Urinary bladder (tissue), 4 donors: ENCODE measurements at places on chromosomes 5 and 9. TPM values are rescaled to one million over a fixed set of nuclear protein-coding genes. Genes with fewer than 3 reads are reported as not detected.

VPS13A gene
- polyA plus RNA-seq = 8.4 TPM

FRMD3 gene
- 4.8 TPM for polyA plus RNA-seq

DMRT3 gene
- polyA plus RNA-seq = 0.09 TPM

CTXN3 gene
- 0.06 TPM for polyA plus RNA-seq

NUTM2G gene
- not detected for polyA plus RNA-seq

APBA1 gene
- 7.1 TPM for polyA plus RNA-seq

- no peak for DNase-seq
Measured at GRCh38 chr5:36178524-36178890, 26.6 kb downstream of the SKP2 start.

GRCh38 chr5:180790020-180790419 is 12.6 kb downstream of the MGAT1 start:
- DNase-seq = no peak

- DNase-seq = no peak
Measured at GRCh38 chr5:119361594-119362125, 5.8 kb downstream of the TNFAIP8 start.

GRCh38 chr9:91776409-91777291 is 173.4 kb downstream of the ROR2 start:
- DNase-seq = no peak

DNA sequence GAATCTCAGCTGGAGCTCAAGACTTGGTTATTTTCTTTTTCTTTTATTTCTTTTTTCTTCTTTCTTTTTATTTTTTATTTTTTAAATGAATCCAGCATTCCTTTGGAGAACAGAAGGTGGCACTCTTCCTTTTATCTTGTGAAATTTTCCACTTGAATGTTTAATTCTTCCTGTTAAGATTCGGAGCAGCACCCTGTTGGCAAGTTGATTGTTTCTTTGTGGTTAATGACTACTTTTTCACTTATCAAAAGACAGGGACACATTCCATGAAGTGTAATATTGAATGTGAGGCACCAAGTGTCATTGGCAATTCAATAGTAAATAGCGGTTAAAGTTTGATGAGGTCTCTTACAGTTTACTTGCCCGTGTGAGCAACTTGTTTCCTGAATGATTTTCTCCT is 240.5 kb upstream of the CHD1 start:
- DNase-seq = no peak

- DNase-seq = no peak
Measured at GRCh38 chr9:133962341-133962740, 29.8 kb downstream of the VAV2 start.

- DNase-seq = no peak
Measured at GRCh38 chr5:175343308-175343707, 100.7 kb downstream of the DRD1 start.

DNA sequence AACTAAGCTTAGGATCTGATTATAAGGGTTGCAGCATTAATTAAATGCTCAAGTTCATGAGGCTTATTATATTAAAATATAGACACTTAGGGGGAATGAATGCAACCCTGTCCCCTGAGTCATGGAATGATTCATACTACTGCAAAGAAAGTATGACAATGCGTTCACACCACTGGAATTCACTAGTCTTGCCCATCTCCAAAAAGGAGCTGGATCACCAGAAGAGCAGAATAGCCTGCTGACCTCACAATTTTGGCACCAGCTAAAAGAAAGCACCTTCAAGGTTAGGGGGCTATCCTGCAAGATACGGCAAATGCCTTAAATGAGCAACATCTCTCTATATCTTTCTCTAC is 32.0 kb upstream of the TMED7 start:
- no peak for DNase-seq

DNA sequence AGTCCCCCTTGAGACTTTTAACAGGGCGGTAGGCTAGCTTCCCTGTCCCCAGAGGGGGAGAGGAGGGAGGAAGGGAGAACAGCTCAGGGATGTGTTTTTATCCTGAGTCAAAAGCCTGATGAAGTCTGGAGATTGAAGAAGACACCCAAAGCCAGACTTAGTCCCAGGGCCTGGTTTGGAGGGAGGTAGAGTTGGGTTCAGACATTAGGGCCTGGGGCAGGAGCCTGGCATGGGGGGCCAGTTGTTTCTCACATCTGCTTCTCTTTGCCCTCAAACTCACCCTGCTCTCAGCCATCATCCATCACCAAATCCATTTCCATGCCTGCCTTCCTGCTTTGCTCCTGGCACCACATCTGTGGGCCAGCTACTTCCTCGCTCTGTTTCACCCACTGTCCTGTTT is 2.9 kb downstream of the MYORG start:
- DNase-seq = no peak

GRCh38 chr5:74865804-74866595 is at the start of gene FAM169A:
TSS of gene FAM169A (minus strand) at chr5:74866387. CDS start at chr5:74841676, 24,711 bp downstream.
- no peak for DNase-seq

- DNase-seq = no peak
Measured at GRCh38 chr5:173707392-173707791, 90.9 kb upstream of the BOD1 start.

- no peak for DNase-seq
Measured at GRCh38 chr5:138701678-138702077, 51.5 kb upstream of the CTNNA1 start.

DNA sequence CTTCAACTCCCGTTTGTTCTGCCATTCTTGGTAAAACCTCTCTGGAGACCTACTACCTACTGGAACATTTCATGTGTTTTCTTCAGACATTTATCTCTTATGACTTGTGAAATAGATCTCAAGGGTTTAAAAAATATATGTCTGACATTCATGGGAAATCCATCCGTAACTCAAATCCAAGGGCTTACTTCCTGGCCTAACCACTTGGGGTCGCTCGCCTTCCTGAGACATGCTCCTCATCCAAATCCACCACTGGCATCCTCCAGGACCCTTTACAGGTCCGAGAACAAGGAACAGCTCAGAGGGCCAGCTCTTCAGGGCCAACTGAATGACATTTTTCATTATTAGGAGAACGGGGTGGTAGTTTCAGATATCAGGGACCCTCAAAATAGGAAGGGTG is 235.1 kb upstream of the TUT7 start:
- no peak for DNase-seq

GRCh38 chr5:17839848-17840247 is 205.6 kb downstream of the TAF11L14 start:
- DNase-seq = no peak

DNA sequence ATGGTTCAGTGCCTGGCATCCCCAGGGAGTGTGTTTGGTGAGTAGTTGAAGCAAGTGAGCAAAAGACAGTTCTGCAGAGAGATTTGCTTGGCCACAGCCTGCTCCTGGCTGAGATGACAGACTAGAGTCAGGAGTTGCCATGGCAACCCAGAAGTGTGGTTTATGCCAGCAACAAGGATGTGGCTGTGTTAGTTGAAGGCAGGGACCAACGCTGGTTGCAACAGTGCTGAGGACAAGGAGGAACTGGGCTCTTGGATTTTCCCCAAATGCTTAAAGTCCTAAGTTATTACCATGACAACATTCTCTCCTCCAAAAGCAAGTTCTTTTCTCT is 2.7 kb downstream of the NXNL2 start:
- DNase-seq = peak; percentile 28

- no peak for DNase-seq
Measured at GRCh38 chr5:174323878-174324281, 278.4 kb downstream of the NSG2 start.

DNA sequence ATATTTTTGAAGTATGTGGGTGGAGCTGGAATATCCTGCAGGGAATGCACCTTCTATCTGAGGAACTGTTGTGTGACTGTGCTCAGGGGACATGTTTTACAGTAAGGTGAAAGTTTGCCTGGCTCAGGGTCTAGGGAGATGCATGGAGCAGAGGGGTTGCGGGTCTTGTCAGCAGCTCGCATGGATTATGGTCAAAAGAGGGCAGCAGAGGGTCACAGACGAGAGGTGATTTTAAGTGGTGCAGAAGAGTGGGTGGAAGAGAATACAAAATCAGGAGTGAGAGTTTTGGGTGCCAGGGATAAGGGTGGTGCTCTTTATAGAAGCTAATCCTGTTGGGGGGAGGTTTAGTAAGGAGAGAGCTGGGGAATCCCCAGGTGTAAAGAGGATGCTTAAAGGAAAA is 53.5 kb upstream of the GRIN3A start:
- no peak for DNase-seq
